ENCODE measurements at places on chromosomes 16 and 17. TPM values are rescaled to one million over a fixed set of nuclear protein-coding genes. Genes with fewer than 3 reads are reported as not detected.

GRCh38 chr17:9255833-9256232 is 234.5 kb downstream of the NTN1 start:
- H3K36me3 ChIP-seq = peaks cover 2% of the 10 kb centered on the region
- no peak for DNase-seq
- H3K27ac ChIP-seq = no peak overlapping the region

GRCh38 chr17:77131904-77132303 is 8.9 kb upstream of the SEC14L1 start:
- peak overlapping the region; percentile 18 for H3K27ac ChIP-seq
- H3K36me3 ChIP-seq = no peaks in the 10 kb centered on the region
- no peak overlapping the region for H3K4me3 ChIP-seq

GRCh38 chr17:73986641-73987177 is 216.8 kb upstream of the RPL38 start:
- no peak overlapping the region for H3K4me3 ChIP-seq
- H3K36me3 ChIP-seq = no peaks in the 10 kb centered on the region
- no peak for DNase-seq

- no peak for DNase-seq
- no peak overlapping the region for H3K27ac ChIP-seq
- H3K4me3 ChIP-seq = no peak overlapping the region
- H3K4me1 ChIP-seq = peaks cover 18% of the 10 kb centered on the region
Measured at GRCh38 chr16:20911361-20911760, 10.8 kb downstream of the LYRM1 start.

GRCh38 chr16:88575251-88575650 is 5.0 kb downstream of the ZC3H18 start:
- H3K4me1 ChIP-seq = peaks cover 14% of the 10 kb centered on the region
- DNase-seq = no peak

DNA sequence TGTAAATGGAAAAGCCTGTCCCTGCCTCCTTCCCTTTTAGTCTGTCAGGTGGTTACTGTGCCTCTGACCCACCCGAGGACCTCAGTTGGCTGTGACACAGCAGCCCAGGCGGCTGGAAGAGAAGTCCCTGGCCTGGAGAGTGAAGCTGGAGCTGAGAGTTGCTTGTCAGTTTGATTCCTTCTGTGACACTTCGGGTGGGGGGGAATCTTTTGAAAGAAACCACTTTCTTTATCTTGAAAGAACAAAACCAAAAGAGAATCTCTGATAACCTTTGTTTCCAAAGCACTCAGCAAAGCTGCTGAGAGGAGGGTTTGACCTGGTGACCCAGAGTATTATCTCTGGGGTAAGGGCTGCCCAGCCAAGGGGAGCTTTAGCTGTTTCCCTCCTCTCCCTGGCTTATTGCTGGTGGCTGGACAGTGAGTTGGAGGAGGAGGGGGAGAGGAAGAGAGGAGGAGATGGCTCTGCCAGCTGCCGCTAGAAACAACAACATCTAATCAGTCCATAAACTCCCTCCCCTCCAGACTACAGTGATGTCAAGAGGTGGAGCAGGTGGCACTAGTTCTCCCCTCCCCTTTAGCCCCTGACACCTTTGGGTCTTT is 34.0 kb downstream of the YPEL2 start:
- H3K4me3 ChIP-seq = no peak overlapping the region
- H3K4me1 ChIP-seq = peaks cover 62% of the 10 kb centered on the region
- no peaks in the 10 kb centered on the region for H3K36me3 ChIP-seq
- no peaks in the 10 kb centered on the region for H3K27me3 ChIP-seq
- H3K27ac ChIP-seq = peak overlapping the region; percentile 96

GRCh38 chr17:69820876-69821473 is 254.1 kb upstream of the KCNJ16 start:
- no peak overlapping the region for H3K27ac ChIP-seq
- peaks cover 17% of the 10 kb centered on the region for H3K4me1 ChIP-seq
- no peaks in the 10 kb centered on the region for H3K27me3 ChIP-seq

- no peaks in the 10 kb centered on the region for H3K27me3 ChIP-seq
- H3K4me1 ChIP-seq = peaks cover 11% of the 10 kb centered on the region
- no peak overlapping the region for H3K4me3 ChIP-seq
- DNase-seq = no peak
- peaks cover 7% of the 10 kb centered on the region for H3K36me3 ChIP-seq
Measured at GRCh38 chr16:48359983-48360382, 25.2 kb downstream of the SIAH1 start.

DNA sequence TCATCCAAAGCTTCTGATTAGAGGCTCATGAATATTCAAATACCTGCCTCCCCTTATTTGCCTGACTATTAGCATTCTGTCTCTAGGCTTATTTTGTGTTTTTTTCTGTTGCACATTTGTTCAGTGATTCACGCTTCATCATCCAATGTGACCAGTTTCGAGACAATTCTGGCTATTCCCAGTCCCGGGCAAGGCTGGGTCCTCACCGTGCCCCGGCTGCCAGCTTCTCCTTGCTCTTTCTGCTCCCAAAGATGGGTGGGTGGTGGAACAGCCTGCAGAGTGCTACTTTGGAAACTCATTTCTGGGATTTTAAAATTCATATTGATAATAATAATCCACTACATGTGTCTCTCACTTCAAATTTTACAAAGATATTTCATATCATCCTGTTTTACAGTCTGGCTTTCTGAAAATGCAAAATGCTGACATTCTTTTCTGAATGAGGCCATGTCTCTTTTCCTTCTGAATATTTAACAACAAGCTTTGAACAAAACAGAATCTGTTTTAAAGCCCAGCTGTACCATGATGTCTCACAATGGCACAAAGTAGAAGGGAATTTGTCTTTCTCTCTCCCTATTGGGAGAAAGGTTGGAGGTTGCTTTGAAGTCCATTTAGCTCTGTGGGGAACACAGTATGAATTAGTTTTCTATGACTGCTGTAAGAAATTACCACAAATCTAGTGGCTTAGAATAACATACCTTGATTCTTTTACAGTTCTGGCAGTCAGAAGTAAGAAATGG is 116.9 kb upstream of the CDH13 start:
- H3K27ac ChIP-seq = no peak overlapping the region
- no peaks in the 10 kb centered on the region for H3K36me3 ChIP-seq
- no peak overlapping the region for H3K4me3 ChIP-seq
- peaks cover 2% of the 10 kb centered on the region for H3K27me3 ChIP-seq
- H3K4me1 ChIP-seq = no peaks in the 10 kb centered on the region

- DNase-seq = no peak
- H3K27me3 ChIP-seq = peaks cover 46% of the 10 kb centered on the region
- peaks cover 17% of the 10 kb centered on the region for H3K4me1 ChIP-seq
- H3K36me3 ChIP-seq = peaks cover 5% of the 10 kb centered on the region
- H3K4me3 ChIP-seq = no peak overlapping the region
- no peak overlapping the region for H3K27ac ChIP-seq
Measured at GRCh38 chr17:77558846-77559626, 399.5 kb upstream of the TNRC6C start.

DNA sequence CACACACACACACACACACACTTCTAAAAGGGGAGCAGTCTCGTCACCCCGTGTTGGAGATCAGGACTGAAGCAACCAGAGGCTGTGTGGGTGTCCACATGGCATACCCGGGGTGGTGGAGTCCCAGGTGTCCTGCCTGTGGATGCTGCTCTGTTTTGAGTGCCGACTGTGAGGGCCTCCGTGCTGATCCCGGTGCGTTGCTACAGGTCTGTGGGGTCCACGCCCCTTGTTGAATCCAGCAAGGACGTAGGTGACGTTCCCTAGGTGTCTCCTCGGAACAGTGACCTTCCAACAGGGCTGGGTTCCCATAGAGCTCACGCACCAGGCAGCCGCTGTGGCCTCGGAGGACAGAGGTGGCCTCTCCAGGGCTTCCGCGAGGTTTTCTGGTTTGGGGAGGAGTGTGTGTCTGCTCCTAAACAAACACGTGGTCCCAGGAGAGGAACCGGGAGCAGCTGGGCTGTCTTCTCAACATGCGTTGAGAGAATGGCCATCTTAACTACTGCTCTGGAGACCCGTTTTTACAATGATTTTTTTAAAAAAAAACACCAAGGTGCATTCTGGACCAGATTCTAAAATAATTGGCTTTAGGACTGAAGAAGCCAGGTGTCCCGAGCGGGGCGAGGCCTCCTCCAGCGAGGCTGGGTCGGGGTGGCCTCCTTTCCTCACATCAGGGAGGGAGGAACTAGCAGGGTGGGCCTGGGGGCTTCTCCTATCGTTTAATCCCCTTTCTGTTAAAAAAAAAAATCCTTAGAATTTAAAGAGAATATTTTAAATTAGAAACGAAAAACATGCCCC is 100.6 kb upstream of the ZNF750 start:
- no peak overlapping the region for H3K27ac ChIP-seq
- H3K4me3 ChIP-seq = no peak overlapping the region
- peaks cover 46% of the 10 kb centered on the region for H3K36me3 ChIP-seq
- no peak for DNase-seq

- no peaks in the 10 kb centered on the region for H3K4me1 ChIP-seq
- H3K27me3 ChIP-seq = no peaks in the 10 kb centered on the region
- no peak overlapping the region for H3K27ac ChIP-seq
- DNase-seq = no peak
- no peak overlapping the region for H3K4me3 ChIP-seq
Measured at GRCh38 chr16:89693289-89693731, 6.8 kb downstream of the CDK10 start.

DNA sequence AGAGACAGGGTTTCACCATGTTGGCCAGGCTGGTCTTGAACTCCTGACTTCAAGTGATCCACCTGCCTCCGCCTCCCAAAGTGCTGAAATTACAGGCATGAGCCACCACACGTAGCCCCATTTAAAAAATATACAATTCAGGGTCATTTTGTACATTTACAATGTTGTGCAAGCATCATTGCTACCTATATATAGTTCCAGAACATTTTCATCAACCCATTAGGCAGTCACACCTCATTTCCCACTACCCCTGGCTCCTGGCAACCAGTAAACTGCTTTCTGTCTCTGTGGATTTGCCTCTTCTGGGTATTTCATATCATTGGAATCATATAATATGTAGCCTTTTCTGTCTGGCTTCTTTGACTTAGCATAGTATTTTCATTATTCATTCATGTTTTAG is 6.7 kb downstream of the LRRC36 start:
- H3K27me3 ChIP-seq = peaks cover 11% of the 10 kb centered on the region
- no peak overlapping the region for H3K27ac ChIP-seq
- H3K4me3 ChIP-seq = no peak overlapping the region
- H3K4me1 ChIP-seq = no peaks in the 10 kb centered on the region
- no peaks in the 10 kb centered on the region for H3K36me3 ChIP-seq

GRCh38 chr16:66588981-66589713 is 9.9 kb downstream of the CMTM2 start:
- H3K27ac ChIP-seq = no peak overlapping the region
- DNase-seq = no peak
- no peak overlapping the region for H3K4me3 ChIP-seq
- no peaks in the 10 kb centered on the region for H3K36me3 ChIP-seq
- H3K27me3 ChIP-seq = no peaks in the 10 kb centered on the region
- peaks cover 6% of the 10 kb centered on the region for H3K4me1 ChIP-seq

DNA sequence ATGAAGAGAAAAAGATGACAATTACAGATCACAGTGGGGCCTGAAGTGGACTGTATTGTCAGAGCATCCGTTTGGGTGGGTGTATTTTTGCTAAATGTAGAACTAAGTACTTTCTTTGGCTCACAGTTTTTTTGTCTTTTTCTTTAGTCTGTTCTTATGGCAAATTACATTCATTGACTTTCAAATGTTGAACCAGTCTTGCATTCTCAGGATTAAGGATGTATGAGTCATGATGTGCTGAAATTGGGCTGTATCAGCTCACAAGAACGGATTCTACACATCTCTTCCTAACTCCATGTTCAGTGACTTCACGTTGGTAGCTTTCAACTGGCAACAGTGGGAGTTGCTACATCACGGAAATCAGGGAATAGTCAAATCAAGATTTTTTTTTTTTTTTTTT is 66.5 kb downstream of the TEX2 start:
- peaks cover 31% of the 10 kb centered on the region for H3K4me1 ChIP-seq
- H3K27me3 ChIP-seq = no peaks in the 10 kb centered on the region
- no peak for DNase-seq
- H3K27ac ChIP-seq = no peak overlapping the region

GRCh38 chr17:5097101-5097834 is 14.4 kb downstream of the ZNF232 start:
- peak overlapping the region; percentile 73 for H3K27ac ChIP-seq
- peak overlapping the region; percentile 84 for H3K4me3 ChIP-seq
- no peaks in the 10 kb centered on the region for H3K4me1 ChIP-seq

GRCh38 chr17:33116021-33116551 is 124.4 kb downstream of the SPACA3 start:
- H3K36me3 ChIP-seq = no peaks in the 10 kb centered on the region
- no peak for DNase-seq
- no peak overlapping the region for H3K4me3 ChIP-seq
- H3K27me3 ChIP-seq = no peaks in the 10 kb centered on the region

DNA sequence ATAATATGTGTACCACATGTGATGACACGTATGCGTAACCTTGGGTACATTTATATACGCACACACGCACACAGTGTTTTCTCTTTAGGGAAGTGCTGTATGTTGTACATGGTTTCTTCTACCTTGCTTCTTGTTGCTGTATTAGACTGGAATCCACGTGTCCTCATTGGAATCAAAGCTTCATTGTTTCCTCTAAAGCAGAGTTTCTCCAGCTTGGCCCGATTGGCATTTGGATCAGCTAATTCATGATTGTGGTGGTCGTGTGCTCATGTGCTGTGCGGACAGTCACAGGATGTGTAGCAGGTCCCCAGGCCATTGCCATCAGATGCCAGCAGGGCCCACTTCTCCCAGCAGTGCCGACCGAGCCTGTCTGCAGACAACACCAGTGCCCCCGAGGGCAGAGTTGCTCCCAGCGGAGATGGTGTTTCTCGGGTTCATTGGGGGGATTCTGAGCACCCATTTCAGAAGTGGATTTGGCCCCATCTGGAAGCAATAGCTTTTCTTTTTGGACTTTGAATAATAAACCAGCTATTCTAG is 148.4 kb downstream of the RPTOR start:
- no peaks in the 10 kb centered on the region for H3K27me3 ChIP-seq
- no peak overlapping the region for H3K4me3 ChIP-seq
- DNase-seq = no peak
- peaks cover 15% of the 10 kb centered on the region for H3K4me1 ChIP-seq
- no peak overlapping the region for H3K27ac ChIP-seq

GRCh38 chr16:50719401-50720337 is 22.2 kb upstream of the CYLD start:
- peaks cover 8% of the 10 kb centered on the region for H3K4me1 ChIP-seq
- DNase-seq = no peak
- no peak overlapping the region for H3K4me3 ChIP-seq
- no peak overlapping the region for H3K27ac ChIP-seq
- no peaks in the 10 kb centered on the region for H3K27me3 ChIP-seq

- no peak for DNase-seq
- peaks cover 10% of the 10 kb centered on the region for H3K27me3 ChIP-seq
- no peaks in the 10 kb centered on the region for H3K36me3 ChIP-seq
Measured at GRCh38 chr16:50683689-50684374, 2.7 kb upstream of the SNX20 start.

- H3K27ac ChIP-seq = peak overlapping the region; percentile 90
- peaks cover 3% of the 10 kb centered on the region for H3K36me3 ChIP-seq
- peaks cover 56% of the 10 kb centered on the region for H3K4me1 ChIP-seq
- H3K4me3 ChIP-seq = peak overlapping the region; percentile 18
- no peaks in the 10 kb centered on the region for H3K27me3 ChIP-seq
- no peak for DNase-seq
Measured at GRCh38 chr17:17736205-17737183, 55.2 kb downstream of the RAI1 start.

TSNAXIP1 gene
- total RNA-seq = 4.4 TPM

HOXB1 gene
- total RNA-seq = 0.24 TPM

LGALS9B gene
- not detected for total RNA-seq

TEDC2 gene
- 16.0 TPM for total RNA-seq

RNU2-1 gene
- total RNA-seq = 7,362 TPM

CYB5B gene
- total RNA-seq = 102 TPM

ODF4 gene
- not detected for total RNA-seq

LRRC75A gene
- 4.3 TPM for total RNA-seq

MARCHF10 gene
- total RNA-seq = 0.53 TPM

ABCC3 gene
- total RNA-seq = 0.93 TPM

AGRP gene
- total RNA-seq = not detected

Measured in mesothelial cell of epicardium (in vitro differentiated cells).